Effector memory CD8-positive, alpha-beta T cell (primary cell): ENCODE measurements at places on chromosomes 4 and X.

DNA sequence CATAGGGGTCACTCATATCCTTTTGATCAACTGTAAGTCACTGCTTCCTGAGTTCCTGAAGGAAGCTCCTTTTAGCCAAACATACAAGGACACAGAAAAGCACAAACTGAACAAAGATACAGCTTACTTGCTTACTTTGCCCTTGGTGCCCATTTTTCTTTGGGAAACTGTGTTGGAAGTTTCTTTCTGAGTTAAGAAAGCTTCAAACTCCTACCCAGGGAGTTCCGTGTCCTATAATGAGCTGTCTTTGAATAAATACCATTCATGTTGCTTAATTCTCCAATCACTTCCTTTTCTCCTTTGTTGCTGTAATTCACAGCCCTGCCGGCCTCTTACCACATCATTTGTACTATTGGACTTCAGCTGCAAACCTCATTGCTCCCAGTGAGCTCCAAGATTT lies at the start of gene ADH4:
Gene ADH4 (minus strand): TSS at position 228 of the 400 bp plus-strand sequence. CDS start 75 bp downstream, at position 153.
- no peak for DNase-seq

GRCh38 chr4:176744091-176744490 lies 48.6 kb downstream of the VEGFC start:
- no peak for DNase-seq

DNA sequence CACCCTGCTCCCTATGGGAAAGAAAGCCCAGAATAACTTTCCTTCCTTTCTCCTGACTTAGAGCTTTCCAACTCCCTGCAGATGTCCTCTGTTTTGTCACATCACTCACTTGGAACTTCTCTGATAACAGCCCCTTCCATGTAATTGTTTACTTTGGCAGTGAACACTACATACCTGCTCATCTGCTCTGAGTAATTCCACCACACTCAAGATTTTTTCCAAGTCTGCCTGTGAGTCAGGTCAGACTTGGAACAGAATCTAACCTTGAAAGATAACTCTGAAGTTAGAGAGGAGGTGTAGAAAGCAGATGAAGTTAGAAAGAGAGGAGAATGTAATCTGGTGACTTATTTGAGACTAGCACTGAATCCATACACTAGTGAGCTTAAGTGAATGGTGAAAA lies 7.4 kb downstream of the MAGEB10 start:
- DNase-seq = no peak

DNA sequence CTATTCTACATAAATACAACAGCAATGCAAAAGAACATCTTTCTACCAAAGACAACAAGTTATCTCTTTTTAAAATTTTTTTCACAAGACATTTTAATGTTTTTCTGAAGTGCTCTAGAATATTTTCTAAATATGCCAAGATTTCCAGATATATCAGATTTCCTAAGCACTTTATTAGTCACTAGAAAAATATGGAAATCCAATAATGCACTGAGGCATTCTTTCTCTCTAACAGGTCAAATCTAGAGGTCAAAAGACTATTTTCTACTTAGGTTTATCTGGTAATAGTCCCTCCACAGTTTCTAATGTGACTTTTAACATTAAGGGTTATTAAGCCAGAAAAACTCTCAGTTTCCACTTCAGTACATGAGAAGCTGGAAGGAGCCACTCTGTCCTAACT lies 1041.2 kb upstream of the INTU start:
- DNase-seq = no peak

DNA sequence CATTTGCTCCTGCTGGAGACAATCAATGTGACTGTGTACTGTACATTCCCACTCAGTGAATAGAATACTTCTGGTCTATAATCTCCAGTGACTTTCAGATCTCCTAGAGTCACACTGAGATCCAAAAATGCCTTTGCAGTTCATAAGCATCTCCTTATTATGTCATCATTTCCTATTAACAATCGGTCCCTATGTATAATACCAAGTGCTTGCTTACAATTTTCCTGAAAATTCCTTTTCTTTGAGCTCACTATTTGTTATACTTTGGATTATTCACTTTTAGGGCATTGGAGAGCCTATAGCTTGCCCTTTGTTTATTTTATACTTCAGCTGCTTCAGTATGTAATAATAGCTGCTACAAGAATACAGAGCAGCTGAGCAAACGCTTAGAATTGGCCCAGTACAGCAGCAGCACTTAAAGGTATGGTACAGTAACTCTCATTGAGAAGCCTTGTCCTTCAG lies 313.0 kb downstream of the DCTD start:
- DNase-seq = no peak

DNA sequence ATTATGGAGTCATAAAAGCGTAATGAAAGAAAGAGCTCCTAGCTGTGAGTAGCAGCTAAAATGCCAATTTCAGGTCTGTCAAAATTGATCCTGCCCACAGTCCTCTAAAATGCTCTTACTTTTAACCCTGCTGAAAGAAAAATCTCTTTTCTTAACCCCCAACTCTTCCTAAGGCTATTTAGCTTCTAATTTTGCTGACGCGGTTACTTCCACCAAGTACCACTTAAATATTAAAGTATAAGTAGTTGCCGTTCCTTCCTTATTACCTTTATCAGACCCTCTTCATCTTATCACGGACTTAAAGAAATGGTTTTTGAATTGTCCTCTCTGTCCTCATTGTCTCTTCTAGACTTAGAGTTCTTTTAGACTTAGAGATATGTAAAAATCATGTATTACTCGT lies 272.2 kb downstream of the FRMPD4 start:
- DNase-seq = no peak

DNA sequence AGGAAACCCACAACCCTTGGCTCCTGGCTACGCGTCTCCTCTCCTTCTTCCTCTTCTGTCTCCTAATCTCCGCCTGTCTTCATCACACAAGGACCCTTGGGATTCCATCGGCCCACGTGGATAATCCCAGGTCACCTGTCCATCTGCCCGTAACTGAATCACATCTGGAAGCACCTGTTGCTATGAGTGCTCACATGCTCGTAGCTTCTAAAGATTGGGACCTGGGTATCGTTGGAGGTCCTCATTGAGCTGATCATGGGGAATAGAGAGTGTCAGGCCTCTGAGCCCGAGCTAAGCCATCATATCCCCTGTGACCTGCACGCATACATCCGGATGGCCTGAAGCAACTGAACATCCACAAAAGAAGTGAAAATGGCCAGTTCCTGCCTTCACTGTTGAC lies 175.4 kb downstream of the SHOX start:
- no peak for DNase-seq
